ENCODE measurements at places on chromosomes 6 and 20.

DNA sequence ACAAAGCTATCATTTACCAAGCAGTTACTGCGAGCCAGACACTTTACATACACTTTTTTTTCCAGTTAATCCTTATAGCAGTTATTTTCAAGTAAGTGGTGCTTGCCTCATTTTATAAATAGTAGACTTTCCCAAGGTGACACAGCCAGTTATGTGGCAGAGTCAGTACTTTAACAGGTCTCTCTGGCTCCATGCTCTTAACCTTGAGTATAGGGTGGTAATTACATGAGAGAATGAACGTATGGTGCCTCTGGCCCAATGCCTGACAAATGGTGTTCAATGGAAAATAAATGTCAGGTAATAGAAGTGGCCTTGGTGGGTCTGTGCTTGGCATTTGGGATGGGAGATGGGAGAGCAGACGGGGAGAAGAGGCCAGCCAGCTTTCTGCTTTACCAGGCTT lies 316.3 kb downstream of the SLC35F1 start:
- DNase-seq: no peak

DNA sequence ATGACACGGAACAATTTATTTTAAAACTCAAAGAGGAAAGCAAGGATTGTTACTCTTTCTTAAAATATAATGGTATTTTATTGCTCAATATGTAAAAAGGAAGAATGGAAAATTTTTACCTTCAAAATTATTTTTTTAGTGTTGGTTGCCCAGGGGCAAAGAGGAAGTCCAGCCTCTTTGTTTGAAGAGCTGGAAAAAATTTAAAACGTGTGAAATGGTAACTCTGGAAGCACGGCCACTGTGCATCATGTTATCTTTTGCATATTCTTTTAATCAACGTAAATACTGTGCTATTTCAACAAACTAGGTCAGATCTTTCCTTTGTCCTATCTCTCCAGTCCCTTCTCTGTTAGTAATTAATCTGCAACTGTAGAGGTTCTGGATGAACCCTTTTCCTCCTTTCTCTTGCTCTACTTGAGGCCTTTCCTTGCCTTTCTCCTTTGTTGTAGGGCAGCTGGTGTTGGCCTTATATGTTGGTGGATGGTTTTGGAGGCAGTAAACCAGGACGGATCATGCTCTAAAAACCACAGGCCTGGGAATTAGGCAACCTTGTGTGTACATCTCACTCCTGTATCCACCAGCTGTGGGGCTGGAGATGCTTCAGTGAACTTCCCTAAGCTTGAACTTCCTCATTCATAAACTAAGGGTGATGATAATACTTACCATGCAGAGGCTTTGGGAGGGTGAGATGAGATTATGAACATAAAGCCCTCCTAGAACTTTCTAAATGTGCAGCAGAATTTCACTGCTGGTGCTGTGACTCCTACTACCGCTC lies 143.3 kb downstream of the PRL start:
- DNase-seq: no peak

- DNase-seq: no peak
Measured at GRCh38 chr6:127404133-127404532, 55.1 kb downstream of the KIAA0408 start.

DNA sequence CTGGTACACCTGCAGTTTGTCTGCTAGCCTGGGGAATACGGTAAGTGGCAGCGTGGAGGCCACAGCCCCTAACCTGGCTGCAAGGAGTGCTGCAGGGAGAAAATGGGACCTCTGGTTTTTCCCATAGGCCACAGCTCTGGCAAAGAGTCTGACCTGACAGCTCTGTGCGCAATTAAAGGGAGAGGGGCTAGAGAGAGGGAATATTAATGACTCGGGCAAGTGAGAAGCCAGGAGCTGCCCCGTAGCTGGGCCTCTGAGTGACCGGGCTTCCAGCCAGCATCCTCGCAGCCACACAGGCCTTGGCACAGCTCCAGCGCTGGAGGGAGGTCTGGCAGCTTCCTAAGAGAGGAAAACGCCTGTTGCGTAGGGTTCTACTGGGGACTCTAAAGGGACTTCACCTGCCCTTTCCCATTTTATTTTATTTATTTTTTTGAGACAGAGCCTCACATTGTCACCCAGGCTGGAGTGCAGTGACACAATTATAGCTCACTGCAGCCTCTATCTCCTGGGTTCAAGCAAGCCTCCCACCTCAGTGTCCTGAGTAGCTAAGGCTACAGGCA lies 18.2 kb upstream of the OCSTAMP start:
- peak; percentile 62 for DNase-seq

DNA sequence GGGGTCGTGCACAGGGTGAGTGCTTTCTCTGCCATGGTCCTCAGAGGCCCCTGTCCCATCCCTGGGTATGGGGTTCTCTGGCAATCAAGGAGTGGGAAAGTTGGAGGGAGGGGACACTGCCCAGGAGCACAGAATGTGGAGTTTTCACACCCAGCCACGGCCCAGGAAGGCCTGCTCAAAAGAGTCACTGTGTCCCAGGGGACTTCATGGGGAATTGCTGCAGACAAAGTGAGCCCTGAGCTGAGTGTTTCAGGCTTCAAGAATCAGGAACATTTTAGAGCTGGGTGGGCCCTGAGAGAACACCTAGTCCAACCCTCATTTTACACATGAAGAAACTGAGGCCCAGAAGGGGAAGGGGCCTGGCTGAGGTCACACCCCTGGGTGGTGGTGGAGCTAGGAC lies 5.7 kb downstream of the MAPK13 start:
- DNase-seq: no peak

DNA sequence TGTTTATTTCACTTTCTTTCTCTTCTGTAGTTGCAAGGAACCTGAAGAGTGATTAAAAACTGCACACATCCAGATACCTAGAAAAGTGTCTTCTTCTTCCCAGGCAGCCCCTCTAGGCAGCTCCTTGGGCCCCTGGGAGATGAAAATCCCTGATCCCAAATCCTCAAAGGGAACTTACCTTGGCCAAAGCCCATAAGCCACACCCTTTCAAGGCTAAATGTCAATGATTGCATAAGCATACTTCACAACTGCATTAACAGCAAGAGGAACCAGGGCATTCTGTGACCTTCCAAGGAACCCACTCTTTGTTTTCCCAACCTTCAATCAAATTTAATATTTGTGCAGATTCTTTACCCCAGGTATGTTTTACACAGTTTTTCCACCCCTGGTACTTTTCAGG lies 4.4 kb upstream of the HMGN3 start:
- no peak for DNase-seq

DNA sequence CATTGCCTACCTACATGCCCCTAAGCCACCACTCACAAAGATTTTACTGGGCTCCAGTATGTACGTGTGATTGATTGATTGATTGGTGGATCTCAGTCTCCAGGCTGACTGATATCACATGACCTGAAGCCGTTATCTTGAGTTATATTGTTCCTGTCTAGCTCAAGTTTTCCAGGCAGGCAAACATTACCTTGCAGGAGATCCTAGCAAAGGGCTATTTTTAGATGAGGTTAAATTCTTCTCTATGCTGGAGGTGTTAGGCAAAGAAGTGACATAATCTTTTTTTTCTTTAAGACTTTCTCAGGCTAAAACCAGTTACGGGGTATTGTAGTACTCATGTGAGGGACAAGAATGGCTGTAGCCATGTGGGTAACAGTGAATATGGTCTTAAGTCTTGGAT lies 125.2 kb downstream of the DOK5 start:
- no peak for DNase-seq

- no peak for DNase-seq
Measured at GRCh38 chr6:161804838-161805237, 531.0 kb upstream of the AGPAT4 start.

DNA sequence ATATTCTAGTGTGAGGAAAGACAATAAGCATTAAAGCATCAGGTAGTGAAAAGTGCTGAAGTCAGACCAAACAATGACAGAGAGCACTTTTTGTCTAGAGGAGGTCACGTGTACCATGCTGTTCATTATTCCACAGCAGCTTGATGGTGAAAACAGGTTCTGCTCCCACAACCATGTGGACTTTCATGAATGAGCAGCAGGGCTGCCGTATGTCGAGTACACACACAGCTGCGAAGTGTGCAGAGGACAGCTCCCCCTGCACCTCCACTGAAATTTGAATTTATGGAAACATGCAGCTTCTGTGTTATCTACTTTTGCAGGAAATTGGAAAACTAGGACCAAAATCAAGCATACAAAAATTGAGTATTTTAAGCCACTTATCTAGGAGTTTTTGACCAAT lies 85.3 kb downstream of the MAP7 start:
- no peak for DNase-seq

DNA sequence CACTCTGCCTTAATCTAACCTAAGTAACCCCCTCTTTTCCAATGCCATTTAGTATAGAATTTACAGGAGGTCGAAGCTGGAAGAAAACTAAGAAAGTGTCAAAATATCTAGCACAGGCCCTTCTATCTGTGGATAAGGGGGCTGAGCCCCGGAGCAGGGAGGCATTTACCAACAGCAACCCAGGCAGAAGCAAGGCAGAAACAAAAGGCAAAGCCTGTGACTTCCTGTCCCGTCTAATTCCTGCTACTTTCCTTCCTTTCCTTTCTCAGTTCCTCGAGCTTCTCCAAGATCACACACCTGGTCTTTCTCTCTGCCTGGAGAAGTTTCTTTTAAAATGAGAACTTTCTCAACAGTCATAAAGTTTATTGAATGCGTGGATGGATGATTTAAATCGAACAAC lies 146.0 kb downstream of the FOXA2 start:
- no peak for DNase-seq

- no peak for DNase-seq
Measured at GRCh38 chr6:46734867-46735719, at the start of gene PLA2G7. Gene PLA2G7 (minus strand): TSS chr6:46735375. CDS start chr6:46722891, 12,484 bp downstream.

- DNase-seq: no peak
Measured at GRCh38 chr6:21426841-21427490, 166.6 kb upstream of the SOX4 start.

DNA sequence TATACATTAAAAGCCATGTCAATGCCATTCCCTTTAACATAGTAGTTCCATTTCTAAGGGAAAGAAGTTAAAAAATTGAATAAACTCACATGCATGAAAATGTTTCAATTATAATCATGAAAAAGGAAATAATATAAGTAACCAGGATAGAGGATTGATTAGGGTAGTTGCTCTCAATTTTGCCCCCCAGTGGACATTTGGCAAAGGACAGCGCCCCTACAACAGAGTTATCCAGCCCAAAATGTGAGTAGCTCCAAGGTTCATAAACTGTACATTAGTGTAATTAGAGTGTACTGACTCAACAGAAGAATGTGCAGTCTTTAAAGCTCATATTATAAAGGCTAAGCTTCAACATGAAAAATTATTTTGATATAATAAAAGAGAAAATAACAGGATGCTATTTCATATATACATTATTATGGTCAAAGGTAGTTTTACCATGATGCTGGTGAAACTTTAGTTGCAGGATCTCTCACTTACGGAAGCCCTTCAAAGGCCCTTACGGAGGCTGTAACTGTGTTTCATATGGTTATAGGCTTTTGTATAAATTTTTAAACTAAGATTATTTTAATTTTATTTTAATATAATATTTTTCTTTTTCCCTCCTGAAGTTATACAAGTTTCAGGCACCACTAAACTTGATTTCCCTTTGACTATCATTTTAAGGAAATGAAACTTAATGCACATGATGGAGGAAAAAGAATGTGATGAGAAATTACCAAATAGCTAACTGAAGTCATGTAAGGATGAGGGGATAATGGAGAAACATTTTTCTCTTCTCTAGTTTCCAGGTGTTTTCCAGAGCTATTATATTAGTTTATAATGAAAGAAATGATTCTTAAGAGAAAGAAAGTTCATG lies 403.6 kb downstream of the PLCB1 start:
- no peak for DNase-seq

DNA sequence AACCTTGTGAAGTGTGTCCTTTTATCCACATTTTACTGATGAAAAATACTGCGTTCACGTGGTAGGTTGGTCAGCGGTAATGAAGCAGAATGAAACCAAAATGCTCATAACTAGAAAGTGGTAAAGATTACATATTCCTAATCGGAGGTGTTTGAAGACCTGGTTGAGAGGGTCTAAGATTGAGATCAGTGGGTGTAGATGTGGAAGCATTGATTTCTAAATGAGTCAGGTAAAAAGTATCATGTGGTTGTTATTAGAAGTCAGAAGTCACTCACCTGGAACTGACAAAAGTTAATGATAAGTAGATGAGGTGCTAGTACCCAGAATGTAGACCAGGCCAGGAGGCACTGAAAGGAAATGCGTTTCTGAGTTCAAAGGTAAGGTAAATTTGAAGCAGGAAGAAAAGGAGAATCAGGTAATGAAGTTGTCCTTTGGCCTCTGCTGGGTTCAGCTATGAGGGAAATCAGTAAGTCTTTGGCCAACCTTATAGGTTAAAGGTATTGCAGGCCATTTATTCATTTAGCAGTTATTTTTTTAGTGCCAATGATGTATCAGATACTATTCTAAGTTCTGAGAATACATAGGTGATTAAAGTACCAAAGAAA lies 31.2 kb downstream of the FAM83B start:
- DNase-seq: no peak
